ENCODE measurements at places on chromosomes 1 and 21.

DNA sequence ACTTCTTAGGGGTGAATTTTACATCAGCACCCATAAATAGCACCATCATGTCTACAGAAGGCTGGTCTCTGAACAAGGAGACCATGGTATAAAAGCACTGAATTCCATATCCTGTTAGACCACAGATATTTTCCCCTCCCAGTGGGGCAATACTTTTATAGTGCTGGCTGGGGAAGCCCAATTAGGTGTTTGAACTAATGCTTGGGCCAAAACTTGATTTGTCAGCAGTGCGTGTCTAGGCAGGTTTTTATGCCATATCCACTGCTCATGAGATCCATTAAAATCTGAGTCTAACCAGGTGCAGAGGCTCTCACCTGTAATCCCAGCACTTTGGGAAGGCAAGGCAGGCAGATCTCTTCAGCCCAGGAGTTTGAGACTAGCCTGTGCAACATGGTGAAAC, 623.0 kb downstream of the NPHP4 start:
- no peak for DNase-seq

DNA sequence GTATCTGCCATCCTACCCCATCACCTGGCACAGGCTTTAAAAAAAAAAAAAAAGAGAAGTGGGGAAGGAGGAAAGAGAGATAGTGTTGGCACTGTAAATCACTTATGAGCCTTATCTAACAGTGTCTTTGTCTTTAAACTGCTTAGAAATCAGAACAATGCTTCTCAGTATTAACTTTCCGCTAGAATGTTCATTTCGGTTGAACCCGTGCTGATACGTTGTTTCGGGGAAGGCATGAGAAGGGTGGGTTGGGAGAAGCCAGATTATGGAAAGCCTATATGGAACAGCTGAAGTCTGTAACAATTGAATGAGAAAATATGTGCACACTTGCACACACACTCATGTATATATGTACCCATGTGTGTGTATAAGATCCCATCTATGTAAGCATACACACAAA, 170.8 kb downstream of the GALNT2 start:
- DNase-seq = no peak

GRCh38 chr1:243474906-243475305, 219.1 kb downstream of the SDCCAG8 start:
- DNase-seq = no peak

DNA sequence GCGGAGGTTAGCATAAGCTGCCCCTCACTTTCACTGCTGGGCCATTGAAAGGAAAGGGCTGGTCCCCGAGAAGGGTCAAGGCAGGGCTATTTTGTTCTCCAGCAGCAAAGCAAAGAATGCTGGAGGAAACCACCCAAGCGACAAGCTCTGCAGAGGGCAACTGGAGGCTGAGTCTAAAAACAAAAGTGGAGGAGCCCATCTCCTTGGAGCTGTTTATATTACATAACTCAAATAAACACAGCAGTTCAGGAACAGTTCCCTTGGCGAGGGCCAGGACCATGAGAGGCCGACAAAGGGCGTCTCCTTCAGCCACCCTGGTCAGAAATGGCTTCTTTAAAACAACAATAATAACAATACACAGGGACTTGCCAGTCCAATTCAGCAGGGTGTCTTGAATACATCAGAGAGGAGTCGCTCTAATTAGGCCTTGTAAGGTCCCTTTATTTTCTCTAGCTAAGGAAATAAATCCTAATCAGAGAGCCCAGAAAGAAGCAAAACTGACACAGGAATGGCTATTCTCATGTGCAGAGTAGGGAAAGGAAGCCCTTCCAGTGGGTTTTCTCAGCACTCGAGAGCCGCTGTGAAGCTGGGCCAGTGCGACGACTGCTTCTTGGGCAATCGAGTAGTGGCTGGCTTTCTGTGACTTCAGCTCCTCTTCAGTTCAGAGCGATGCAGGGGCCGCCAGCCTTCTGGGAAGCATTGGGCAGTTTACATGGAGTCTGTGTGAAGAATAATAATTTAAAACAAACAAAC, 57.0 kb upstream of the TARBP1 start:
- DNase-seq = no peak

GRCh38 chr1:216207154-216207553, 216.1 kb downstream of the USH2A start:
- no peak for DNase-seq

All from mesendoderm (in vitro differentiated cells).